MG63 (cell line): ENCODE measurements at places on chromosomes 13 and 19. TPM values are rescaled to one million over a fixed set of nuclear protein-coding genes. Genes with fewer than 3 reads are reported as not detected.
A peak's percentile ranks its signal among the peaks of the same experiment; 100 is the strongest.

GRCh38 chr13:102586615-102587014, 10.2 kb upstream of the TPP2 start:
- no peak for DNase-seq

GRCh38 chr13:35695448-35695770, 218.9 kb upstream of the MAB21L1 start:
- DNase-seq = no peak

DNA sequence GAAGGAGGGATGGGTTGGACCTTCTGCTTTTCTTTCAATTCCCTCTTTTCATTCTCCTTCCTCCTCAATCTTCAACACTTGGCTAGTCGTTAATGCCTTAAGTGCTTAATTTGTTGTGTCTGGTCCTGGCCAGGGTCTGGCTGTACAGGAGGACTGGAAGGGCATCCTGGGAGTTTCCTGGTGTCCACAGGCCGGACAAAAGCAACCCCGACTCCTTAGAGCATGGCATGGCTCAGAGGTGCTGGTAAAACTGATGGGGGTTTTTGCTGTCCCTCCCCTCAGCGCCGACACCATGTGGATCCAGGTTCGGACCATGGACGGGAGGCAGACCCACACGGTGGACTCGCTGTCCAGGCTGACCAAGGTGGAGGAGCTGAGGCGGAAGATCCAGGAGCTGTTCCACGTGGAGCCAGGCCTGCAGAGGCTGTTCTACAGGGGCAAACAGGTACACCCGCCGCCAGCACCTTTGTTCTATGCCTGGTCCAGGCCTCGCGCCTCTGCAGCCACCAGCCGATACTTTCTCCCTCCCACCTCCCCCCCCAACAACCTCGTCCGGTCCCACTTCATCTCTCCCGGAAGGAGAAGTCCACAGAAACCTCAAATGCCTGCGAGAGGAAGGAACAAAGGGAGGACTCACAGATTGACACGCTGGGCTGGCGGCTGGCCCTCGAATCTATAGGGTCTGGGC, 1.4 kb downstream of the UHRF1 start:
- DNase-seq = peak; percentile 49

GRCh38 chr19:45305421-45305820, 17.3 kb downstream of the CKM start:
- no peak for DNase-seq

DNA sequence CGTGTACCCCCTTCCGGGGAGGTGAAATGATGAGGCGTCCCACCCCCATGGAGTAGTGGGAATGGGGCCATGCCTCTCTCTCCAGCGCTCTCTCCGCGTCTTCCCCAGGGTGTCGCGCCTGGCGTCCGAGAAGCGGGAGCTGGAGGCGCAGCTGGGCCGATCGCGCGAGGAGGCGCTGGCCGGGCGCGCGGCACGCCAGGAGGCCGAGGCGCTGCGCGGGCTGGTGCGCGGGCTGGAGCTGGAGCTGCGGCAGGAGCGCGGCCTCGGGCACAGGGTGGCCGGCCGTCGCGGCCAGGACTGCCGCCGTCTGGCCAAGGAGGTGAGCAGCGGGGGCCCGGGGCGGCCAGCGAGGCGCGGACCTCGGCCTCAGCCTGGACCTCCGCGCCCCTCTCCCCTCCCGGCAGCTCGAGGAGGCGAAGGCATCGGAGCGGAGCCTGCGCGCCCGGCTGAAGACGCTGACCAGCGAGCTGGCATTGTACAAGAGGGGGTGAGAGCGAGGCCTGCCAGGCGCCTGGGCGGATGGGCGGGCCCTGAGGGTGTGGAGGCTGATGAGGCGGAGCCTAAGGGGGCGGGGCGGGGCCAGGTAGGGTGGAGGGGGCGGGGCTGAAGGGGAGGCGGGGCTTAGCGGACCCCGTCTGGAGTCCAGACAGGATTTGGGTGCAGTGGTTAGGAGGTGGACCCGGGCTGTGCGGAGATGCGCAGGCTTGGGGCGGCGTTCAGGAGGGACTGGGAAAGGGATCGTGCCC, 7.7 kb downstream of the PGLYRP1 start:
- DNase-seq = no peak

Gene LGI4
- total RNA-seq = 0.76 TPM in 1 of 2 replicates, not detected in the other

Gene ADGRE1
- 17.3 and 17.8 TPM in 2 replicates for total RNA-seq
